ENCODE measurements at places on chromosomes 3 and 15. TPM values are rescaled to one million over a fixed set of nuclear protein-coding genes. Genes with fewer than 3 reads are reported as not detected.

Gene GP9
- not detected for total RNA-seq

Gene PRICKLE2
- total RNA-seq = 29.4 TPM

Gene SNX22
- 0.17 TPM for total RNA-seq

Gene ICE2
- total RNA-seq = 33.6 TPM

Gene ADAMTSL3
- total RNA-seq = 0.26 TPM

Gene LRRC34
- total RNA-seq = 1.8 TPM

Gene GLDN
- total RNA-seq = 50.7 TPM

Gene TMED3
- 118 TPM for total RNA-seq

Gene ACAN
- total RNA-seq = under 0.01 TPM

Gene IGSF10
- 45.9 TPM for total RNA-seq

Gene GABRA5
- total RNA-seq = not detected

Gene SPATA16
- not detected for total RNA-seq

Gene ACP3
- total RNA-seq = 3.5 TPM

Gene PLS1
- 0.83 TPM for total RNA-seq

Gene CHRFAM7A
- total RNA-seq = 0.26 TPM

Gene PPARG
- total RNA-seq = 14.9 TPM

Gene RPS17
- total RNA-seq = 2,665 TPM

Gene SLC22A14
- total RNA-seq = 0.17 TPM

Gene C2CD4A
- not detected for total RNA-seq

Gene DUOX1
- not detected for total RNA-seq

Gene CD200
- 0.17 TPM for total RNA-seq

Gene ACAD9
- total RNA-seq = 41.6 TPM

Gene MITF
- total RNA-seq = 34.3 TPM

Gene SI
- total RNA-seq = not detected

Gene ACVR2B
- 2.3 TPM for total RNA-seq

Gene GPR176
- total RNA-seq = 79.6 TPM

Gene IL16
- total RNA-seq = 5.0 TPM

Gene DUOXA2
- not detected for total RNA-seq

Gene LRRC2
- 0.77 TPM for total RNA-seq

Gene ADGRG7
- not detected for total RNA-seq

Gene FGF12
- total RNA-seq = 0.17 TPM

Gene C3orf70
- 0.33 TPM for total RNA-seq

Gene GOLGA8Q
- total RNA-seq = 0.33 TPM

Gene THRB
- total RNA-seq = 7.4 TPM

Gene MLF1
- total RNA-seq = 11.8 TPM

Gene SLC24A5
- total RNA-seq = not detected

All from fibroblast of lung (primary cell).